ENCODE measurements at places on chromosomes 11 and 22. TPM values are rescaled to one million over a fixed set of nuclear protein-coding genes. Genes with fewer than 3 reads are reported as not detected.

Gene PRCP
- total RNA-seq = 28.8 TPM

Gene OR8D1
- not detected for total RNA-seq

Gene IL18
- total RNA-seq = 52.6 TPM

Gene KMT5B
- total RNA-seq = 15.4 TPM

Gene ANKK1
- 1.4 TPM for total RNA-seq

Gene BIRC3
- 10.1 TPM for total RNA-seq

Gene PPARA
- total RNA-seq = 10.0 TPM

Gene KCNK4
- not detected for total RNA-seq

Gene OR51B6
- not detected for total RNA-seq

Gene RDX
- 81.5 TPM for total RNA-seq

Gene OR10G8
- total RNA-seq = not detected

Gene RAB3IL1
- total RNA-seq = 0.31 TPM

Data from foreskin keratinocyte (primary cell).